ENCODE measurements at places on chromosomes 1 and 21.

- peak; percentile 62 for DNase-seq
Measured at GRCh38 chr1:24849672-24850295, 80.3 kb downstream of the RUNX3 start.

GRCh38 chr1:67059346-67059745, 5.4 kb upstream of the SLC35D1 start:
- no peak for DNase-seq

DNA sequence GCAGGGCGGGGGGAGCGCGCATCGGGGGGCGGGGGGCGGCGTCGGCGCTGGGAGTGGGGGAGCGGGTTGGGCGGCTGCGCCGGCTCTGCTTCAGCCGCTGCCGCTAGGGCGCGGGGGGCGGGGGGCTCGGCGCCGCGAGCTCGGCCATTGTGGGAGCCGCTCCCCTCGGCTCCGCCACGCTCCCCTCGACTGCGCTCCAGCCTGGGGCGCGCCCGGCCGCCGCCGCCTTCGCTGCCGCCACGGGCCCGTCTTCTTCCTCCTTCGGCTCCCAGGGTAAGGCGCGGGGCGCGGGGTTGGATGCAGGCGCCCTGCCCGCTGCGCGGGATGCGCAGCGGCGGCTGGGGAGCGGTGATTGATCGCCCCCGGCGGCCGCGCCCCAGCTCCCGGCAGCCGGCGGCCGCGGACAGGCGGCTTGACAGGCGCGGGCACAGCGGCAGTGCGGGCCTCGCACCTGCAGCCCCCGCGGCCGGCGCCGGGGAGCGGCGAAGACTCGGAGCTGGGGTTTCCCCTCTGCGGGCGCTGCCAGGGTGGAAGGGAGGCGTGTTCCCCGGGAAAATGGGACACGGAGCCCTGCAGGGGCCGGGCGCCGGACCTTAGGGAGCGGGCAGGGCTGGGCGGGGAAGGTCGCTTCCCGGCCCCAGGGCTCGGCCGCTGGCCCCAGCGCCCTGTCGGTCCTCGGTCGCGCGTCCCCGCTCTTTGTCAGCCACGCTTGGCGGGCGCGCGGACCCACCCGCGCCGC, 55.3 kb downstream of the NDUFS5 start:
- DNase-seq = peak; percentile 24

- no peak for DNase-seq
Measured at GRCh38 chr1:201327687-201328240, 44.5 kb downstream of the PKP1 start.

GRCh38 chr1:84775535-84775920, 85.3 kb upstream of the SSX2IP start:
- DNase-seq = no peak

GRCh38 chr1:55456971-55457370, 241.8 kb upstream of the USP24 start:
- no peak for DNase-seq

DNA sequence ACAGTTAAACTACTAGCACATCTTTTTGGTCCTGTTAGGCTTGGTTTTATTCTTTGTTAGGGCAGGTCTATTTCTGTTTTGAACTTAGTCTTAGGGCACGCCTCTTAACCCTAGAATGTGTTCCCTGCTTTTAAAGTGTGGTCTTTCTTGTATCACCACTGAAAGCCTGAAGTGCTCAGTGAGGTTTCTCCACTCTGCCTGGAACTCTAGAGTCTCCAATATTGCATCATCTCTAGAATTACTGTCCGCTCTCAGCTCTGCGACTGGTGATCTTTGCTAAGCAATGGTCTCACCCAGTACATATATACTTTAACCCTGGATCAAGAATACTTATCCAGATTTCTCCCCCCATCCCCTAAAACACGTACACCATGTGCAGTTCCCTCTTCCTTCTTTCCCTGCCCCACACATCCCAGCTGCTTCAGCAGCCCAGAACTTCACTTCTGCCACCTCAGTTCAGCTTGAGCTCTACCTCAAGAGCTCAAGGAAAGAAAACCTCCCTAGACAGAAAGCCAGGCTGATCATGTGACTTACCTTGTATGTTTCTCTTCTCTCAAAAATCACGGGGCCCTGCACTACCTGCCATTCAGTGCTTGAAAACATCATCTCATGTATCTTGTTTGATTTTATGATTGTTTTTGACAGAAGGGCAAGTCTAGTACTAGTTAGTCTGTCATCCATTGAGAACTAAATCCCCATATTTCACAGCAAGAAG, 59.9 kb downstream of the TENT5C start:
- no peak for DNase-seq

DNA sequence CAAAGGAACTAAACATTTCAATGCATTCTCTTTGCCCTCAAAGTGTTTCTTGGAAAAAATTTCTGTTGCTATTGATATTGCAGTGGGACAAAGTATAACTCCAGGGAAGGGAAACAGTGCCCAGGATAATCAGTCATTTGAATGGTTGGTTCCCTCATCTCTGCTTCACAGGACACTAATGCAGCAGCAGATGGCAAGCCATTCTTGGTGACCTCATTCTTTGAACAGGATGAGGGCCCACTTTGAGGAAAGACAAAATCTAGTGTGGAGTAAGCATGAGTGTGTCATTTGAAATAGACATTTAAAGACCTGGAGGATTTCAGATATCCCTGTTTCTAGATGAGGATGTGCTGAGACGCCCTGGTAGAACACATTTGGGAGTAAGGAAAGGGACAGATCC, 32.3 kb downstream of the CHRM3 start:
- no peak for DNase-seq

DNA sequence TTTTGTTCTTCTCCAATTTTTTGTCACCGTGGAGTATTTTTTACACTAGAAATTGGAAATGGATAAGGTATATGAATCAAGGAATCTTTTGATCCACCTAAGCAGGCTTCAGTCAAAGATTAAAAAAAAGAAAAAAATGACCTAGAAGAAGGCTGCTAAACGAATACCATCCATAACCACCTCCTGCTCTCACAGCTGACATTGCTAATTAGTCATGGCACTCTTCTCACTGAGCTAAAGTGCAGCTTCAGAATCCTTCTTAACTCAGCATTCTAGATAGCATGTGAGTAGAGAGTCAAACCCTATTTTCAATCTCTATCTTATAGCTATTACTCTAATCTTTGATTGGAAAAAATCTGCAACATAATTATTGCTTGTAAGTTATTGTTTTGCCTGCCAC, 40.2 kb upstream of the ST6GALNAC5 start:
- no peak for DNase-seq

DNA sequence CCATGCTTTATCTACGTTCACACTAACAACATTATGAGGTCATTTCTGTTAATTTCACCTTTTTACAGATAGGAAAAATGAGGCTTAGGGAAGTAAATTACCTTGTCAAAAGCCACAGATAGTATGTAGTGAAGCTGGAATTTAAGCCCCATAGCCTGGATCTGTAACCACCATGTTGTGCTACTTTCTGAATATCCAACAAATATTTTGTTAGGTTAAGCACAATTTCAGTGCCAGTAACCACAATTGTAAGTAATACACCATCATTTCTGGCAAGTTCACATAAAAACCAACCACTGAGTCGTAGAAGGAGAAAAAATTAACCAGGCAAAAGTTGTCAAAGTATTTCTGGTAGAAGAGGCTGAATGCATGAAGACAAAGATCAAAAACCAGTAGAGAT, 593.1 kb upstream of the CAMK1G start:
- no peak for DNase-seq

GRCh38 chr1:204442376-204443259, 31.0 kb upstream of the PPP1R15B start:
- DNase-seq = no peak

GRCh38 chr21:42063571-42064521, 7.3 kb upstream of the UMODL1 start:
- peak; percentile 43 for DNase-seq

GRCh38 chr1:178091986-178092745, 1.7 kb upstream of the RASAL2 start:
- DNase-seq = no peak

- DNase-seq = no peak
Measured at GRCh38 chr1:242065813-242066212, 66.9 kb upstream of the MAP1LC3C start.

GRCh38 chr1:20143734-20144565, 4.8 kb downstream of the PLA2G2F start:
- DNase-seq = no peak

- DNase-seq = no peak
Measured at GRCh38 chr21:44989537-44989886, 49.7 kb downstream of the SLX9 start.

GRCh38 chr1:1943834-1944570, 24.9 kb upstream of the TMEM52 start:
- DNase-seq = peak; percentile 46

- DNase-seq = no peak
Measured at GRCh38 chr1:104084380-104084779, 334.7 kb downstream of the AMY1C start.

Measured in inflammatory macrophage treated with lipopolysaccharide for 1 hour (primary cell).